ENCODE measurements at places on chromosomes 4 and X.
A peak's percentile ranks its signal among the peaks of the same experiment; 100 is the strongest.

- DNase-seq, result no peak
Observed at GRCh38 chrX:33336783-33337182, 125.4 kb upstream of the DMD start.

- no peak for DNase-seq
Observed at GRCh38 chr4:14087459-14087858, 459.9 kb upstream of the BOD1L1 start.

- DNase-seq, result no peak
Observed at GRCh38 chr4:127730142-127730913, at the start of gene SLC25A31. Gene SLC25A31 (plus strand): TSS chr4:127730400. CDS start chr4:127730546, 146 bp downstream.

DNA sequence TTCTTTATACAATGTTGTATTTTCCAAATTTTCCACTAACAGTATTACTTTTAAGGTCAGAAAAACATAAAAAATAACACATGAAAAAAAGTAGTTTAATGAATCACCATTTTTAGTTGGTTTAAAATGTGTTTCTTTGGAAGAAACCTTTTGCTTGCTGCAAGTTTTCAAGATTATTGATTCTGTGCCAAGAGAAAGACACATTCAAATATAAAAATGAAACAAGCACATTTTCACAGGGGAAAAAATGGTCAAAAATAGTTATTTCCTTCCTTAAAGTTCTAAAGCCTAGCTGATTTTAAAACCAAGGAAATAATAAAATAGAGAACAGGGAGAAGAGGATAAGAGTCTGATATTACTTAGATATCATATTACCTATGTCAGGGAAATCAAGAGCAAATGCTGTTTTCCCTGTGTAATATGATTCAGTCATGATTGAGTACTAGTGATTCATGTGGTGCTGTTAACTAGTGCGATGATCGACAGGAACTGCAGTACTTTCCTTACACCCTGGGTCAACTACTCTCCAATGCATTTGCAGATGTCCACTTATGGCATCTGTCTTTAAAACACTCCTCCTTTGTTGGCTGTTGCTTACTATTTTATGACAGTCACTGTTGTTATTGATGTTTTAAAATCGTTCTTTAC, 103.8 kb downstream of the CAMK2D start:
- DNase-seq, result peak; percentile 32

- DNase-seq, result no peak
Observed at GRCh38 chrX:13334491-13334890, 14.6 kb upstream of the ATXN3L start.

DNA sequence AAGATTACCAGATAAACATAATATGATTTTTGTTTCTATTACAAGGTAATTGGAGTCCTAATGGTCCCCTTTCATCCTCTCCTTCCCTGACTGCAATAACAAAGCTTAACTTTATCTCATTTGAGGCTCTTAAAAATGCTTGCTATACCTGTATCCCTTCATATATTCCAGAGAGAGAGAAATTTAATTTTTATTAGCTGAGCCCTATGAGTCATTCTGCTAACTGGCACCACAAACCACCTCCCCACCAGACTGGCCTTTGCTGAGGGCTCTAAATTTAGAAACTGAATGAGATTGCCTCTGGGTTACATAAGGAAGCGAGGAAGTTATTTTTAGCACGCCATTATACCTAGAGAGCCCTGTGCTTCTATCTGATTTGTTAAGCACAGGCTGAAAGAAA, 27.4 kb downstream of the CBLL2 start:
- peak; percentile 63 for DNase-seq

DNA sequence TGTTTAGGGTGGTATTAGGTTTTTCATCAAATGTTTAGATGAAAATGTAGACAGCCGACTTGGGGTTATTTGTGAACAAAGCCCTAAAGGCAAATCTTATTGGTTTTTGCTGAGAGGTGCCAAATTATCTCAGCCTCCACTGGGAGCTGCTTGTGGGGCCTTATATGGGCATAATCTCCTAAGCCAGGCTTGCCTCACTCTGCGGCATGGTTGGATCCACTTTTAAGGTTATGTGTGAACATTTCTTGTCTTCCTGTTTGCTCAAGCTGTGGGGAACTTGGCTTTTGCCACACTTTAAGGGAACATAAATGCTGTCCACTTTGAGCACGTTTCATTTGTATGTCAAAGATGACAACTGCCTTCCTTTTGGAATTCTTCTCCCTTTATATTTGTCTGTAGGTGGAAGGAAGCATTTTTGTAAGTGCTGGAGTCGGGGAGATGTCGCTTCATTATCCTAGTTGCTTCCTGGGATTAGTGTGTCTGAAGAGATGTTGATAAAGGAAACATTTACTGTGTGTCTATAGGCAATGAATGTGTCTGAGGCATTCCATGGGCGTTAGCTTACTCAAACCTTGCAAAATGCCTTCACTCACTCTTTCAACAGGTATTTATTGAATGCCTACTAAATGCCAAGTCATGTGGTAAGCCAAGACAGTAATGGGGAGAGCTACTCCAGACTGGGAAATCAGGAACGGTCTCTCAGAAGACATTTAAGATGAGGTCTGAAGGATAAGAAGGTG, 78.3 kb downstream of the SLC9A6 start:
- no peak for DNase-seq

- DNase-seq, result peak; percentile 11
Observed at GRCh38 chr4:141275834-141276233, 55.1 kb downstream of the ZNF330 start.

GRCh38 chrX:348461-349117, 30.0 kb upstream of the GTPBP6 start:
- DNase-seq, result no peak

GRCh38 chrX:53084863-53085262, 2.7 kb downstream of the TSPYL2 start:
- no peak for DNase-seq

GRCh38 chr4:24473309-24473721, 111.0 kb downstream of the DHX15 start:
- DNase-seq, result no peak

- DNase-seq, result peak; percentile 31
Observed at GRCh38 chrX:126820700-126821420, 1.3 kb downstream of the PRR32 start.

DNA sequence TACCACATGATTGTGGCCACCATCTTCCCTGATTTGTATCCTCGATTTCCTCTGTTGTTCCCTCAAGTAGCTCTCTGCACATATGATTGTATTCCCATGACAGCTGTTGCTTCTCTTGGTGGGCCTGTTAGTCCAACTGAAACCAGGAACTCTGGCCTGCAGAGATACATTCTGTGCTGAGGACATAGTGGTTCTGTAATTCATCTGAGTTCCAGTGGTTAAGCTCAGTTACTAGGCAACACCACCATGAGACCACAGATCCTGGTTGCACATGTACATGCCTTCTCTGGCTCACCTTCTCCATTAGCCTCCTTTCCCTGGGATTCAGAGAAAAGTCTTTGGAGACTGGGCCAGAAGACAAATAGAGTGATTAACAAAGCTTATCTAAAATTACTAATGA, 172.1 kb upstream of the SLC7A11 start:
- DNase-seq, result no peak

GRCh38 chrX:117771384-117771783, 345.2 kb downstream of the KLHL13 start:
- DNase-seq, result no peak

DNA sequence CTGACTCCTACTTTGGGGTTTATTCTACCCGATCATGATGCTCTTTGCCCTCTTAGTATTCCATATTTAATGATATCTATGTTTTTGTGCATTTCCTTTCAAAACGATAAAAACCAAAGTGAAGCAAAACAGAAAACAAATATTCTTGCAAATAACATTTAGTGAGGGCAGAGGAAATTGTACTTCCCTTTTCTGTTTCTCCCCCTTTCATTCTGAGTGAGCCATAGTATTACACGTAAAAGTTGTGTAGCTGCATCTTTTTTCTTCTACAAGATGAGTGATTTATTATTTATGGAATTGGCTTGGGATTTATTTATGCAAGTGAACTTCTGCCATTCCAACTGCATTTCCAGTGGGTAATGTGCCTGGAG, 109.9 kb downstream of the AFF2 start:
- no peak for DNase-seq

- DNase-seq, result no peak
Observed at GRCh38 chr4:69649629-69650028, 3.4 kb downstream of the UGT2A1 start.
